ENCODE measurements at places on chromosomes 3 and 15. TPM values are rescaled to one million over a fixed set of nuclear protein-coding genes. Genes with fewer than 3 reads are reported as not detected.

PLSCR2 gene
- total RNA-seq, result 6.5 TPM

- DNase-seq, result no peak
Measured at GRCh38 chr3:47416041-47416440, 35.2 kb downstream of the PTPN23 start.

- DNase-seq, result peak; percentile 35
Measured at GRCh38 chr3:124078953-124079911, 87.3 kb upstream of the ROPN1 start.

GRCh38 chr3:108565506-108565905 lies 23.7 kb downstream of the CIP2A start:
- no peak for DNase-seq

- no peak for DNase-seq
Measured at GRCh38 chr3:188421151-188421821, 267.3 kb downstream of the LPP start.

- no peak for DNase-seq
Measured at GRCh38 chr15:42119446-42119760, 25.0 kb upstream of the PLA2G4D start.

DNA sequence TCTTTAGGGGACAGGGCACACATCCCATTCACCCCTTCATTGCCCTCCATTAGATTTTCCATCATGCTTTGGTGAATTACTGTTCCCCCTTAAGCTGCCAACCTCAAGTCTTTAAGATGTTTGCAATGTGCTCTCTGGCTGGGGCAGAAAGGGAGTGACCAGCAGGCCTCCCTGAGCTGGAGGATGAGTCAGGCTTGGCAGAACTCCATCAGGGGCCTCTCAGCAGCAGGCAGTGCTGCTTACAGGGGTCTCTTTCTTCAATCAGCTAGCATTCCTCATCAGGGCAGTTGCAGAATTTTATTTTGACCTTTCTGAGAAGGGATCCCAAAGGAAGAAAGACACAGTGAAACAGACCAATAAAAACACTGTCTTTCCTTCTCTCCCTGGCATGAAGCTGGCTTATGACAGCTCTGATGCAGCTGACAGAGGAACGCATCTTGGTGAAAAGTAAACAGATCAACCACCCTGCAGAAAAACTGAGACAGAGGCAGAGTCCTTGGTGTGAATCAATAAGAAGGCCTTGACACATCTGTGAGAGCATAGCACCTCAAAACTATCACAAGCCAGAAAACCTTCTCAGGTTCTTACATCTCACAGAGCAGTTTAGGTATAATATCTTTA lies 88.7 kb upstream of the MRPL3 start:
- peak; percentile 60 for DNase-seq

SLC30A4 gene
- 28.1 TPM for total RNA-seq

TGM5 gene
- 0.43 TPM for total RNA-seq

FILIP1L gene
- total RNA-seq, result 20.1 TPM

DNA sequence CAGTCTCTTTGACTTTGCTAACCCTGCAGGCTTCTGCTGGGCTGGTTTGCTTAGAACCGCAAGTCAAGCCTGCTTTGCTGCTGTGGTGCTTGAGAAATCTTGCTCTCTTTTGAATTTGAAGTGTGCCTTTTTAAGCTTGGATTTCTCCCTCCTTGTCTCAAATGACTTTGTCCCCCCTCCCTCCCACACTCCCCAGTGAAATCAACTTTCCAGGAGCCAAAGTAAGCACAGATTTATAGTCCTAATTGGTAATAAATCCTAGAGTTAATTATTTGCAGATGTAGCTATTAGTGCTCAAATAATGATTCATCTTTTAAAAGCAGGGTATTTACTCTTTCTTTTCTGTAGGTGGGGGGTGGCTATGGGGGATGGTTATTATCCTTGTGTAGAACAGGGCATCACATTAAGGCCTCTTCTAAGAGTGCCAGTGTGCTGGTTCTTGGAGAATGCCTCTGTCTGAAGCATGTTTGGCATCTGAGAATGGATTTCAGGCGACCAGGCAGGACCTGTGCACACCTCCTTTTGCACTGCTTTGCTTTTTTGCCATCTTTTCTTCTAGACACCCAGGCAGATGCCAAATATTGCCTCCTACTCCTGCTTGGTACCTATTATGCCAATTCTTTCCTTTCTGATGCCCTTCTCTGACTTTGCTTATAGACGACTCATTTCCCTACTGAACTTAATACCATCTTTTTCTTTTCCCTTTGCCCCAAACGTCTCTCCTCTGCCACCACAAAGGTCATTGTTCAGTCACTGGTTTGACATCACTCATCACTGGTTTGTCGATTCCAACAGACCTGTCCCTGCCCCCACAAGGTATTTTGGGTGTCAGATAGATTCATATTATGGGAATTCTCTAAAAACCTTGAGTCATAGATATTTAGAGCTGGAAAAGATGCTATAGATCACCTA lies 50.7 kb downstream of the CLDN11 start:
- DNase-seq, result no peak

GRCh38 chr15:98671060-98672008 lies 23.0 kb downstream of the IGF1R start:
- no peak for DNase-seq

KNG1 gene
- total RNA-seq, result 0.43 TPM

- DNase-seq, result no peak
Measured at GRCh38 chr3:70646635-70647034, 334.2 kb upstream of the MDFIC2 start.

- DNase-seq, result no peak
Measured at GRCh38 chr15:68679161-68679560, 100.4 kb downstream of the CORO2B start.

GOLGA6L10 gene
- 23.3 TPM for total RNA-seq

- peak; percentile 71 for DNase-seq
Measured at GRCh38 chr3:131386429-131387165, 5.0 kb downstream of the NUDT16 start.

CLSTN2 gene
- 3.8 TPM for total RNA-seq

Measured in testis (tissue), 5 donors.